Endothelial cell (in vitro differentiated cells): ENCODE measurements at places on chromosomes 2 and 18. TPM values are rescaled to one million over a fixed set of nuclear protein-coding genes. Genes with fewer than 3 reads are reported as not detected.

Gene C1D
- 20.9 TPM for total RNA-seq

Gene HRH4
- not detected for total RNA-seq

Gene CPO
- total RNA-seq, result not detected

Gene TTC31
- total RNA-seq, result 16.8 TPM

Gene TUBA3D
- total RNA-seq, result not detected

Gene TCF7L1
- 83.8 TPM for total RNA-seq

Gene TRAF3IP1
- 17.1 TPM for total RNA-seq

Gene ZNF385B
- 0.49 TPM for total RNA-seq
